ENCODE measurements at places on chromosomes 3 and 15. TPM values are rescaled to one million over a fixed set of nuclear protein-coding genes. Genes with fewer than 3 reads are reported as not detected.

DNA sequence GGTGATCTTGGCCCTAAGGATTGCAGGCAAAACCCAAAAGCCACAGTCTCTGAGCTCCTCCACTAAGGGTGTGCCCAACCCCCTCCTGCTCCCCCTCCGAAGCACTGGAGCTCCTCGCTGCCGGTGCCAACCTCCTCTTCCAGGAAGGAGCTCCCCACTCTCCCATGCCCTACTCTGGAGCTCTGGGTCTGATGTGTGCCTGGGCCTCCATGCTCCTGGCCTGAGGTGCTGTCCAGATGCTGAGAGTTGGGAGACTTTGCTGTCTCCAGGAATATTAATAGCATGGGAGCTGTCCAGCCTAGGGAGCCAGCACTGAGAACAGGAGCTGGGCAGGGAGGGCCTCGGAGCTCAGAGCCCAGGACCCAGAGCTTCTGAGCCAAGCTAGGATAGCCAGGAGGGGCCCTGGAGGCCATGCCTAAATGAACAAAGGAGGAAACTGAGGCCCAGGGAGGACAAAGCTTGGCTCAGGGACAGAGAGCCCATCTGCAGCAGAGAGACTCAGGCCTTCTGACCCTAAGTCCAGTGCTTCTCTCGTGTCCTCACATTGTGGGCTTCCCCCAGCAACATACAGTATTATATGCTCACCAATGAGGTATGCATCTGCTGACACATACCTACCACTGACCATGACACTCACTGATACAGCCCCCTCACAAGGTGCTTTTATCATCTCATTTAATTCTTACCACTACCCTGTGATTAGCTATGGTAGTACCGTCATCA, 36.9 kb upstream of the HERC1 start:
- DNase-seq: peak; percentile 94

GRCh38 chr3:123782488-123782887, 101.6 kb downstream of the MYLK start:
- no peak for DNase-seq

GRCh38 chr3:157572559-157573270, 69.5 kb upstream of the VEPH1 start:
- peak; percentile 19 for DNase-seq

GRCh38 chr3:169362301-169362700, 301.2 kb downstream of the MECOM start:
- peak; percentile 16 for DNase-seq

DNA sequence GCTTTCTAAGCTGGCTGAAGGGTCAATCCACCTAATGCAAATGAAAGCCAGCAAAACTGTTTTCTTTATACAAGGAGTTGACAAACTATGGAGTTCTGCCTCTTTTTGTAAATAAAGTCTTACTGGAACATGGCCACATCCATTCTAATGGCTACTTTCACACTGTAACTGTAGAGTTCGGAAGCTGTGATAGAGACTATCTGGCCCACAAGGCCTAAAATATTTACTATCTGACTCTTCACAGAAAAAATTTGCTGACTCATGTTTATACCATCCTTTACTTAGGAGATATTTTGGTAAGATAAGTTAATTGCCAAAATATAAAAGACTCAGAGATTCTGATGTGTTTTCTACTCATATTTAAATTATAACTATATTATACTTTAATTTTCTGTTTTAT, 93.7 kb upstream of the GK5 start:
- DNase-seq: no peak

DNA sequence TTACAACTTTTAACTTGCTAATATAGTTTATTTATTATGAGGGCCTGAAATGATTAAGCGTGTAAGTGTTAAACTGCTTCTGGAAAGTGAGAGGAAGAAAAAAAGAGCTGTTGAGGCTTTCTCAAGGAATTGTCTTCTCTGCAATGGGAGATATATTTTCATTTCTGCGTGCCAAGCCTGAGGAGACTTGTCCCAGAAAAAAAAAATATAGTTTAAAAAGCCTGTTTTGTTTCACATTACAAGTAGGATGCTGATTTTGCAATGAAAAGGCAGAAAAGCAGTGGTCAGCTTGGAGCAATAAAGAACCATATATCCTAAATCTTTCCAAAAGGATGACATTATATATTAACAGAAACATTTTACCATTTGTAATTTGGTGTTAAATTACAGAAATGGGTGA, 115.5 kb downstream of the GMNC start:
- peak; percentile 74 for DNase-seq

DNA sequence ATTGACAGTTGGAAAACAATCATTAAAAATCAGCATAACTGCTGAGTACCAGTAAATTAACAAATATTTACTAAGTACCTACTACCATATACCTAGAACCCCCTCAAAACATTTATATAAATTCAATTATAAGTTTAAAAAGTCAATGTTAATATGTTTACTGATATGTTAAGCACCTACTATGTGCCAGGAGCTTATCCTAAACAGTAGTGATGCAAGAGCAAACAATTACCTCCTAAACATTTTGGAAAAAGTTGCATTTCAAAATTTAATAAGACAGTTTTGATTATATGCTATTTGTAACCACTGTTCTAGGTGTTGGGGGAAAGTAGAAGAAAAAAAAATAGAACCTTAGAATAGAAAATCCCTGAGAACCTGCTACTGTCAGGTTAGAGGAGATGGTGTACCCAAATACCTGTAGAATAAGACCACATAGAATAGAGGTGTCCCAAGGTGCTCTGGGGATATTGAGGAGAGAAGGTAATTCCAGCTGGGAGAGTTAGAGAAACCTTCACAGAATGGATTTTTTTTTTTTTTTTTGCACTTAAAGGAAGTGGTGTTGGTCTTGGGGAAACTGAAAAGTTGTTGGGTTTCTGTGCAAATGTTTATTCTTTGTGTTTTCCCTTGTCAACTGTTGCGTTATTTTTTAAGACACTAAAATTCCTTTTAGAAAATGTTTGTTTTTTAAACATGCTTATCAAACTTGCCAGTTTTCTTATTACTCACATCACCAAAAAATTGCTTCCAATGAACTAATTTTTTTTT, 16.0 kb downstream of the SNRK start:
- no peak for DNase-seq

GRCh38 chr15:48440084-48440483, 108.9 kb downstream of the DUT start:
- peak; percentile 73 for DNase-seq

NKIRAS1 gene
- 11.7 TPM for total RNA-seq

SLC28A1 gene
- 0.35 TPM for total RNA-seq

BLOC1S6 gene
- 49.3 TPM for total RNA-seq

ENTPD3 gene
- 0.44 TPM for total RNA-seq

CCDC39 gene
- total RNA-seq: not detected

SPINT1 gene
- 0.40 TPM for total RNA-seq

Measured in muscle of leg (tissue), 16 donors.